Naive thymus-derived CD8-positive, alpha-beta T cell (primary cell): ENCODE measurements at places on chromosomes 4 and X.

DNA sequence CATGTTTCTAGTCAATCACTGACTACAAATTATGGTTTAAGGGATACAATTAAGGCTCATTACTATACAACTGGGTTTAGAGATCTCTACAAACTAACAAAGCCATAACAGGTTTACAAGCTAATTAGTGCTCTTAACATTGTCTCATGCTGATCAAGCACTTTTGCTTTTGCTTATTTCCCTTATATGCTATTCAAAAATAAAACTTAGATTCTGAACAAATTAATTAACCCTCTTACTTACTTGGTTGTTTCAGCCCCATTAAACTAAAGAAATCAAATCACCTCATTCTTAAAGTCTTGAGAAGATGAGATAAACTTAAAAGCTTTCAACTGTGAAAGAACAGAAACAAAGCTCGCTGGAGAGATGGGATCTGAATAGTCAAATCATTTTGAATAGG lies 2024.5 kb upstream of the ADGRL3 start:
- no peak for DNase-seq

GRCh38 chr4:124095621-124096020 lies 616.9 kb downstream of the ANKRD50 start:
- no peak for DNase-seq

- no peak for DNase-seq
Measured at GRCh38 chr4:45629717-45630116, 494.1 kb downstream of the GABRG1 start.

GRCh38 chr4:105248613-105249012 lies 101.9 kb downstream of the TET2 start:
- no peak for DNase-seq

DNA sequence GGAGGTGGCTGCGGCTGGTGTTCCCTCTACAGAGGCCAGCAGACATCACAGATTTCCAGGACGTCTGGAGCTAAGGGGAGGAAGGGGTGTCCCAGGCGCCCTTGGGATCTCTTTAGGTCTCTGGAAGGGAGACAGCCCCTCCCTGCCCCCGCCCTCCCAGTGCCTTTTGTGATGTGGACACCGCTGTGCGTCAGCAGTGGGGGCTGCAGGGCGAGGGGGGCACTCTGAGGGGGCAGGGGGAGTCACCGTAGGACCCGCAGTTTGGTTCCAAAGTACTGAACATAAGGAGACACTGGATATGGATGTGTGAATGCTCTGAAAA lies 25.6 kb upstream of the MXD4 start:
- DNase-seq: no peak

- DNase-seq: no peak
Measured at GRCh38 chr4:126572264-126572663, 1060.5 kb upstream of the INTU start.

DNA sequence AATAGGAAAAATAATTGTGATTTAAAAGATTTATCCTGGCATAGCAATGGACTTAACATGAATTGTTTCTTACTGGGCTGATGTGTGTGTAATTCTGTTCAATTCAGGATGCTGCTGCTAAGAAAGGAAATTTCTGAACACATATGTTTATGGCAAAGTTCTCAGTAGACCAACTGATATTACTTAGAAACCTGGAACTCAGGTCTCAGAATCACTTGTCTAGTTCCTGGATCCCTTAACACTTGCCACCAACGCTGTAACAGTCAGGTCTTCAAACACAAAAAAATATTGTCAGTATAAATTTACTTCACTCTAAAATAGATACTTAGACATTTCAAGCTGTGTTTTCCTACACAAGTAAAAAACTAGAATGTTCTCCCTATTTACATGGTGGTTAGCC lies 5.5 kb downstream of the CASP3 start:
- no peak for DNase-seq

DNA sequence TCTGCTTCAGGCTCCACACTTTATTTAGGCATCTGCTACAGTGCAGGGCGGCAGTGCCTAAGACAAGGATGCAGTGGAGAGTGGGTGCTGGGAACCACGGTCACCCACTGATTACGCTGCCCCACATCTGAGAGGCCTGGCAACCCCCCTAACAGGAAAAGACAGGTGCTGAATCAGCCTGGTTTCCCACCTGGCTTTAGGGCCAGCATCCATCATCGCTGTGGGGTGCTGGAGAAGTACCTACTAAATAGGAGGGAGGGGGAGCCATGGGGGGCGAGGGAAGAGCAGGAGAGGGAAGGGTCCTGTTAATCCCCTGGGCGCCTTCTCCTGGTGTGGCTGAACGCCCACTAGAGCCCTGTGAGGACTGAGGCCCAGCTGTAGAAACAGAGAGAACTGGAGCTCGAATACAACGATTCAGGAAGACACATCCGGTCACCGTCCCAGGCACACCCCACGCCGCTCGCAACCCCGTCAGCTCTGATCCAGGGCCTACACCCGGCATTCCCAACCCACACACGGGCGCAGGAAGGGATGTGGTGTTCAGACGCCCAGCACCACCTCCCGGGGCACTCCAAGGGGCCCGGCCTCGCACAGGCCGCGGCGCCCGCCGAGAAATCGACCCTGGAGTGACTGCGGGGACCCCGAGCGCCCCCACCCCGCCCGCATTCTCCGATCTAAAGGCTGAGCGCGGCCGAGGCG lies 554 bp downstream of the DCTD start:
- DNase-seq: no peak

DNA sequence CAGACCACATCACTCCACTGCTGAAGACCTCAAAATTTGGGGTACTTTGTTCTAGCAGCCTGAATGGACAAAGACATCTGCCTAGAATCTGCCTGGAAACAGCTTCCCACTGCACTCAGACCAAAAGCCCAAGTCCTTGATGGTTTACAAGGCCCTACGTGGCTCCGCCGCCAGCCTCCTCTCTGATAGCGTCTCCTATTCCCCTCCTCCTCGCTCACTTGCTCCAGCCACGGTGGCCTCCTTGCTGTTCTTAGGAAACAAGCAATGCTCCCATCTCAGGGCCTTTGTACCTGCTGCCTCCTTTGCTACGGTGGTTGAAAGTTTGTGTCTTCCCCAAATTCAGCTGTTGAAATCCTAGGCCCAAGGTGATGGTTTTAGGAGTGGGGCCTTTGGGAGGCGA lies 34.7 kb upstream of the SORCS2 start:
- DNase-seq: no peak

GRCh38 chr4:130336585-130337217 lies 1240.7 kb downstream of the C4orf33 start:
- DNase-seq: no peak
